ENCODE measurements at places on chromosomes 12 and 14.

DNA sequence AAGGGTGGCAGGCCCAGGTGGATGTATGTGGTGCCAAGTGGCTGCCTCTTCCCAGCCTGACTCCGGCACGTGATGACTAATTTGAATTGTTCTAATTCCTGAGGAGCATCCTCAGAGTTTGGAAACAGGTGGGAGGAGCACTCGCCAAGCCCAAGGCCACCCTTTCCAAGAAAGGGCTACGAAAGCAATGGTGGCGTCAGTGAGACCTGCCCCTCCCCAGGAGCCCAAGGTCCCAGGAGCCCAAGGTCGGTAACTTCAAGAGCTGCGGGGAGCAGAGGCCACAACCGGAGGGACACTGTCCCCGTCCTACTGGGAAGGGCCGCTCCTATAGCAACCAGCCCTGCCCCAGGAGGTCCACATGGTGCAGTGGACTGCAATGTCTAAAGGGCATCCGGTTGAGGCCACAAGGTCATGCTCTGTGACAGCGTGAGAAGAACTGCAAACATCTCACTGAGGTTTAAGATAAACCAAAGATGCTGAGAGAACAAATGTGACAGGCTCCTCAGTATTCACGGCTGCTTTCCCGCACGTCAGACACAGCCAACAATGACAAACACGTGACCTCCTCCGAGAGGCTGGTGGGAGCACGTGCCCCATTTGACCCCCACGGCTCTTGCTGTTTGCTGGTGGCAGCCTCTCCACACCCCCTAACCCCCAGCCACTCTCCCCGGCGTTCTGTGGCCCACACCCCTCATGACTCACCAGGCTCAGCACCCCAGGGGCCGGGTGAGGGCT lies 79.6 kb downstream of the ITPK1 start:
- no peak for DNase-seq

DNA sequence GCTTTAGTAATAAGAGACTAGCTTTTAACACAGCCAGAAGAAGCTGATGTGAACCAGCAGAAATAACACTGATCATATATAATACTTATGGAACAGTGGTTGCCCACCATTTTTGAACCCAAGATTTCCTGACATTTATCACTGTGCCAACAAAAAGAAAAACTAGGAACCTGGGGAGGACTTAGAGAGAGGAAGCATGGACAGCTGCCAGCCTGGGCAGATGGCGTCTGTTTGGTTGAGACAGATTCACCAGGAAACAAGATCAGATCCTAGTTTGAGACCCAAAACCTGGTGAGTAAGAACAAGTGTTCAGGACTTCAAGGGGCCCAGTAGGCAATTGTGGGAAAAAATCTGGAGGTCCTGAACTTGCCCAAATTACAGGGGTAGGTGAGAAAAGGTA lies 95.3 kb downstream of the BICD1 start:
- DNase-seq = no peak

GRCh38 chr12:47221256-47222023 lies 141.7 kb upstream of the AMIGO2 start:
- DNase-seq = no peak

DNA sequence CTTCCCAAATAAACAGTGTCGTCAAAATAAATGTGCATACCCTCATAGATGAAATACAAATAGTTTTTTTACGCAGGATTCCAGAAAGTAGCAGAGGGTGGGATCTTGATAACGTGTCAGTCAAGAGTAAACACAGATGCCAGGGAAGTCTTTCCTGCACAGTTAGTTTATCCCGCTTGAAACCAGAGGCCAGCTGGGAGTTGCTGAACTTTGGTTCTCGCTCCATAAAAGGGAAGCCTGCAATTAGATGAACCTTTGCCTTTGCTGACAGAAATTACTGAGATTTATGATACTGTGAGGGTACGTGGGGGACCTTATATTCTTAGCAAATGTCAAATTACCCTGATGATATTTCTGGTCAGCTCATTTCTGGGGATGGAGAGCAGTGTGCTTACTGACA lies 18.9 kb downstream of the FAR2 start:
- no peak for DNase-seq

GRCh38 chr14:67420102-67420739 lies 8.3 kb upstream of the PLEK2 start:
- DNase-seq = no peak

DNA sequence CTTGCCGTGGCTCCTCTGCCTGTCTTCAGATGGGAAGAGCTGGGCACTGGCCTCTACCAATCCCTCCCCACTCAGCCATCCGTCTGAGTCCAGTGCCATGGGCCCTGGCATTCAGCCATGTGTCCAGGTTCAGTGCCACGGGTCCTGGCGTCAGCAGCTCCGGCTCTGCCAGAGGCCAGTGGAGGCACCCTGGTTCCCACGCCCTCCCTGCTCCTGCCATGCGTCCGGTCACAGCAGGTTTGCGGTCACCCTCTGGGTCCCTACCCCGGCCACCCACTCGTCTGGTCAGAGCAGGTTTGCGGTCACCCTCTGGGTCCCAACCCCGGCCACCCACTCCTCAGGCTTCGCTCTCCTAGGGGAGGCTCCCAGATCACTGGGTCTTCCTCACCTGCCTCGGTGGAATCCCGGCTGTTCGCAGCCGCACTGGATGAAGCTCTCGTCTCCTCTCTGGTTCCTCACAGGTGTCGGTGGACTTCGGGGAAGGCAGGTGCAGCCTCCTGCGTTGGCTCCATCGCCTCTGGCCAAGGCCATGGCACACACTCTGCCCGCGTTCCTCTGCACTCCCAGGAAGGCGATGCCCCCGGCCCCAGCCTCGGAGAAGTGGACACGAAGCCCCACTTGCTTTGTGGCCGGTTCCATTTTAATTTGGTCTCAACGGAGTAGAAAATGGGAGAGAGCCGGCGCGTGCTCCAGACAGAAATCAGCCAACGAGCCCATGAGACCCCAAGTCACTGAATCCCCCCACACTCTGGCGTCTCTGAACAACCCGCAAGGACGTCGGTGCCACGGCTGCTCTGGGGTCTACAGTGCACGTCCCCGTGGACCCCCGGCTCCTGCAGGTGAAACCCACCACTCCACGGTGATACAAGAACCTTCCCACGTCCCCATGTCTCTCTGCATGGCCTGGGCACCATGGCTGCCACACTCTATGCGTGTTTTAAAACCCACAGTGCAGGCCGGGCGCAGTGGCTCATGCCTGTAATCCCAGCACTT lies 47.8 kb upstream of the FBRSL1 start:
- no peak for DNase-seq

GRCh38 chr12:120037851-120038250 lies 48.8 kb downstream of the BICDL1 start:
- no peak for DNase-seq

- DNase-seq = no peak
Measured at GRCh38 chr12:120110550-120111501, 5.7 kb downstream of the RAB35 start.

DNA sequence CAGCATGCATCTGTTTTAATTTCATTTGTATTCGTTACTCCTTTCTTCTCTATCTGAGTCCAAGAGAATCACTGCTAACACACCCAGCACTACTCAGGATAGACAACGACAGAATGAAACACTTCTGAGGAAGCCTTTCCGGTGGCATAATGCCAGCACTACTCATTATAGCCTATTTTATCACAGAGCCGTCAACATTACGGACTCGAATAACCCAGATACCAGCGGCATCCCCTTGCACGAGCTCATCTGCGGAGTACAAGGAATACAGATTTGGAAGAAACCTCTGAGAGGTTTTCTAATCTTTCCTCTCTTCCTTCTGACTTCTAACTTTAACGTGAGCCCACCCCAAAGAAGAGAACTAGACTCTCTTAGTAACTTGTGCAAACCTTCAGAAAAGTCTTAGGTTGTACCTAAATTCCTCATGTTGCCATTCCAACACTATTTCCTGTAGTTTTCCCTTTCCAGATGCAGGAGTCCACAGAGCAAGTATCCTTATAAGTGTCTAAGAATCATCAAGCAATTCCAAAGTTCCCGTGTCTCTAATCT lies 248.1 kb downstream of the APAF1 start:
- DNase-seq = no peak

- DNase-seq = no peak
Measured at GRCh38 chr14:32468955-32469354, 139.9 kb downstream of the AKAP6 start.

- no peak for DNase-seq
Measured at GRCh38 chr14:53925201-53925766, 31.3 kb downstream of the BMP4 start.

DNA sequence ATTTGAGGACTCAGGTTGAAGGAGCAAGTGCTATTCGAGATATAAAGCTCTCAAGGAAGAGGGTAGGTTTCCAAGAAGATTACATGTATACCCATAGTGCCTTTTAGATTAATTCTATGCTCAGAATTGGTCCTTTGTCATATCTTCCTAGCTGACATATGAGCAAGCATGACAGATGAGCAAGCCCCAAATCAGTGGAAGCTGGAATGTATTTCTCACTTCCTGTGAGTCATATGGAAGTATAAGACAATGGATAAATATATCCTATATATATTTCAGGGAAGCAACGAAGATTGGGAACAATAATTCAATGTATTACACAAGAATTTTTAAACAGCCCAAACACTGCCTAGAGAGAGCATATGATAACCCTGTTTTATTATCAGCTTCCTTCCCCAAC lies 674.1 kb upstream of the ATXN7L3B start:
- no peak for DNase-seq

GRCh38 chr12:31020385-31021166 lies 53.1 kb upstream of the DDX11 start:
- no peak for DNase-seq

GRCh38 chr14:106044949-106045596 lies 518.7 kb downstream of the TMEM121 start:
- DNase-seq = peak; percentile 68

DNA sequence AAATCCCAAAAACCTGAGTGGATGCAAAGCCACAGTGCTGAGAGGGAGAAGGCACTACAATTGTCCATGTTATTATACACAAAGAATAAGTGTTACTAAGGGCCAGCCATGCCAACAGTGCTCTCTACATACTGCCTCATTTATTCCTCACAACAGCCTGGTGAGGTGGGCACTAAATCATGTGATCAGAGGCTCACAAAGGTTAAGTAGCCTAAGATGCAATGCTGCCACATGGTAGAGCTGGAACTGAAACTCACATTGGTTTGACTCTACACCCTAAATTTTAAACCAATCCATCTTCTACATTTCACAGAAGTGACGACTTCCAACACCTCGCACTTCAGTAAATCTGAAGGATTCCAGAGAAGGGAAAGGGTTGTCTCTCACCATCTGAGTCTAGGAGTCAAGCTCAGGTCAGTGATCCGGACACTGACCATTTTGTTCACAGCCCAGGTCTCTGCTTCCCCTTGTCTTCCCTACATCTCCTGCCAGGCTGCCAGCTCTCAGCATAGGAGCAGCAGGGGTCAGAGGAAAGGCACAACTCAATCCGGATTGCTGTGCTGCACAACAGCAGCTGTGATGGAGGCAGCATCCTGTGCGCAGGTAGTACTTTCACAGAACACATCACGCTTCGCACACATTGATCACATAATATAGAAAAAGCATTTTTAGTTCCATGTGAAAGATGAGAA lies 29.6 kb downstream of the NID2 start:
- DNase-seq = no peak

DNA sequence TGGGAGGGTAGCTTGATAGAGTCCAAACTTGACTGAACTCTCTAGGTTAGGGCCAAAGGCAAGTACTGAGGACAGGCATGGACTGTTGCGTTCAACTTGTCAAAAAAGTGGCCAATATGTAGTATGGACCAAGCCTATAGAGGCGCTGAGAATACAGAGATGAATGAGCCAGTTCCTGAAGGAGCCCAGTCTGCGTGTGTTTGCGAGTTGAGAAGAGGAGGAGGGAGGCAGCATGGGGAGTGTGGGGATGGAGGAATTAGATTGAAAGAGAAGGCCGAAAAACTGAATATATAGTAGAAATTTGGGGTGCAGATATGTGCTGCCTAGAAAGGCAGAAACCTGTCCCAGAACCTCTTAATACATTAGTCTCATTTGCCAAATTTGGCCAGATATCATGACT lies 412.4 kb downstream of the PCNX1 start:
- no peak for DNase-seq

GRCh38 chr14:85558505-85558904 lies 28.6 kb downstream of the FLRT2 start:
- no peak for DNase-seq

GRCh38 chr12:46562625-46563225 lies 190.2 kb upstream of the SLC38A2 start:
- no peak for DNase-seq

DNA sequence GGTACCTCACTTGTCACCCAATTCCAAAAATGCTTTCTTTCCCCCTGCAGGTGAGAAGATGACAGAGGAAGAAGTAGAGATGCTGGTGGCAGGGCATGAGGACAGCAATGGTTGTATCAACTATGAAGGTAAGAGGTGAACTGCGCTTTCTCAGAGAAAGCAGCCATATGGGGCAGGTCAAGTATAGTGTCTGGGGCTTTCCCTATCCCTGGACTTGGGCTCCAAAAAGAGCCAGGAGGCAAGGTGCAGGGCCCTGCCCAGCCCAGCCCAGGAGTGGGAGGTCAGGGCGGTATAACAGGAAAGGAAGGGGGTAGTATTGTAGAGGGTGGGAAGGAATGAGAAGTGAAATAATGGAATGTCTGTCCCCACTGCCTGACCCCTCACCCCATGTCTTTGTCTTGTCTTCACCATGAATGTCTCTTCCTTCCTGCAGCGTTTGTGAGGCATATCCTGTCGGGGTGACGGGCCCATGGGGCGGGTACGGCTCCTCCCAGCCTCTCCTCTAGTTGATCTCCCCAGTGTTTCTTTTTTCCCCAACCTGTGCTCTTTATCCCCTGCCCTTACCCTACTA lies 2.1 kb downstream of the MYL6 start:
- peak; percentile 29 for DNase-seq

DNA sequence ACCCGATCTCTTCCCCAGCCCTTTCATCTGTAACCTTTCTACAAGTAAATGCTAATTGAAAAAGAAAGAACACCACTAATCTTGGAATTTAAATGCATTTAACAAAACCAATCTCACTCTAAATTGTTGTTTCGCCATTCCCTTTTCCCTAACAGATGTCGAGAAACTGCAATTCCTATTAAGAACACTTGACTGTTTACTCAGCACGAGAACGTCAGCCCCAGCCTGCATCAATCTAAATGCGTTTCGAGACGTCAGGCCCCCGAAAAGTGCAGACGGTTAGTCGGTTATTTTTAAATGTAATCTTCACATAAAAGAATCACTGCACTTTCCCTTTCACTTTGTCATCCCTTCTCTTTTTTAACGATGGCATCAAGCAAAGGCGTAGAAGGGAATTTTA lies 837.6 kb downstream of the VRK1 start:
- DNase-seq = no peak

GRCh38 chr12:84644908-84645307 lies 267.7 kb downstream of the SLC6A15 start:
- DNase-seq = no peak

- DNase-seq = no peak
Measured at GRCh38 chr12:32692358-32692757, 13.3 kb downstream of the DNM1L start.
